ENCODE measurements at places on chromosomes 7 and 10.
A peak's percentile ranks its signal among the peaks of the same experiment; 100 is the strongest.

DNA sequence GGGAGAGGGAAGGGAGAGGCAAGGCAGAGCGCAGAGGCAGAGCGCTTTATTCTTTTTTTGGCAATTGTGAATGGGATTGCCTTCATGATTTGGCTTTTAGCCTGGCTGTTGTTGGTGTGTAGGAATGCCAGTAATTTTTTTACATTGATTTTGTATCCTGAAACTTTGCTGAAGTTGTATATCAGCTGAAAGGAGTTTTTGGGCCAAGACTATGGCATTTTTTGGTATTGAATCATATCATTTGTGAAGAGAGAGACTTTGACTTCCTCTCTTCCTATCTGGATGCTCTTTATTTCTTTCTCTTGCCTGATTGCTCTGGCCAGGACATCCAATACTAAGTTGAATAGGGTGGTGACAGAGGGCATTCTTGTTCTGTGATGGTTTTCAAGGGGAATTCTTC lies 291.3 kb downstream of the REEP3 start:
- no peak for DNase-seq

GRCh38 chr7:87058744-87059524 lies 520 bp downstream of the ELAPOR2 start:
- DNase-seq, result peak; percentile 10

DNA sequence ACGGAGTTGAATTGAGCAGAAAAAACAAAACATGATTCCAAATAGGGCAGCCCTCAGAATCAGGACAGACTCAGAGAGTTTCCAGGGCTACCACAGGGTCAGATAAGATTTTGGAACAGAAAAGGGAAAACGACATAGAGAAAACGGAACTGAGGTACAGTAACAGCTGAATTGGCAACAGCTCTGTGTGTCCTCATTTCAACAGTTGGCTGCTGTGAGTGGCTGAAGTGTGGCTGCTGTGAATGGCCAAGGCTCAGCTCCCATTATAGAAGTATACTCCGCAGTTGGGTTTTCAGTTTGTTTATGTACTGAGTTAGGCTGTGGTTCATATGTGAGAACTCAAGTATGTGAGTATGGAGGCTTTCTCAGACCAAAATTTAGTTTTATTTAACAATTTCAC lies 32.0 kb downstream of the ANTXRL start:
- DNase-seq, result no peak

DNA sequence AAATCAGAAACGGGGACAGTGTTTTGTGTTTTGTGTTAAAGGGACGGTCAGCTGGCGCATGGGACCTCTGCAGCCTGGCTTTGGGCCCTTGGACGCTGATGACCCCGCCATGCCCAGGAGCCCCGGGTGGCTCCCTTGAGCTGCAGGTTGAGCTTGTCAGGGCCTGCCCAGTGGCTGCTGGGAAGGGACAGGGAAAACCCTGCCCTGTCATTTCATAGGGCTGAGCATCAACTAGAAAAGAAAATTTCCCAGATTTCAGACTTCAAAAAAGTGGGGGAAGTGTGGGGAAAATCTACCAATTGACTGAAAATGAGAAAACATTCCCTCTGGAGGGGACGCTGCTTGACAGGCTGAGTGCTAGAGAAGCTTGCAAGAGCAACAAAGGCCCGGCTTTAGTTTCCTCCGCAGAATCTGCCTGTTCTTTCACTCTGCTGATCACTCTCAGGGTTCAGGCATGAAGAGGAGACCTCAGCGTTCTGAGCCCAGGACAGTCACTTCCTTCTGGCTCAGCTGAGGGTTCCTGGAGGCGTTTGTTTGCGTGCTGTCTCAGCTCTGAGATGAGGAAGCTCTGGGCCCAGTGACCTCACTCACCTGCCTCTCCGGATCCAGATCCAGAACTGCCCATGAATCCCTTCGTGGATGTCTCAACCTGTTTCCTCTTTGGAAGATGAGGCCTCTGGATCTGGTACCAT lies 18.6 kb upstream of the DNAJB6 start:
- no peak for DNase-seq

DNA sequence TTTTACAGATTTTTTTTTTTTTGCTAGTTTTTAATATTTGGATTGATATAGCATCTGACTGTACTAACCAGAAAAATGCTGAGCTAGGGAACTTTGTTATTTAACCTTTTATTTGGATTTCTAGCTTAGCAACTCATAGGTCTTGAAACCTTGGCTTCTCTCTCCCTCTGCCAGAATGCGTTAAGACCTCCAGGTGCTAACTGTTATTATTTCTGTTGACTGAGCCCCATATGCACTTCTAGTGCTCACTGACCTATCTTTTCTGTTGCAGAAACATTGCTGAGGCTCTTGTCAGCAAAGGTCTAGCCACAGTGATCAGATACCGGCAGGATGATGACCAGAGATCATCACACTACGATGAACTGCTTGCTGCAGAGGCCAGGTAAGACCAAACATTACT lies 143.6 kb downstream of the LRRC4 start:
- no peak for DNase-seq

DNA sequence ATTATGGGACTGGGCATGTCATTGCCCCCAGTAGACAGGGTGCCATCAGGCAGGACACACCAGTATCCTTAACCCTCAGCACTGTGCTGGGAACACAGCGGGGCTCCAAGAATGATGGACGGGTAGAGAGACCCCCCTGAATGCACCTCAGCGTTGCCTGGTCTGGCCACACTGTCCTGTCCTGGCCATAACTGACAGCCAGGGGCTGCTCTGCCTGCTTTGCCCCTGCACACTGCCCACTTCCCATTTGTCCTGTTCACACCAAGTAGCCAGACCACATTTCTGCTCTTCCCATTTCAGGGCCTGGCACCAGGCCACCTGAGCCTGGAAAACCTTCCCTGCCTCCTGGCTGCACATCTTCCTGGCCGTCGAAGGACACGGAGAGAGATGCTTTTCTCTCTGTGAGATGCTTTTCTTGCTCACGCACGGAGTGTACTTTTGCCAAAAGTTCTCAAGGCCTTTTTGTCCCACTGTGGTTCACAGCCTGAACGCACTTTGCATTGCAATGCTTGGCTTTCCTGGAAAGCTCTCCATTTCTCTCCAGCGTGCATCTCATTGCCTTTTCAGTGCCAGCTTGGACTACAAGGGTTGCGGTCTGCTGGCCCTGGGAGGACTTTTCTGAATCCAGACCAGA lies 131.0 kb upstream of the EEPD1 start:
- DNase-seq, result no peak

GRCh38 chr10:78361031-78361430 lies 327.4 kb downstream of the RPS24 start:
- DNase-seq, result no peak

- no peak for DNase-seq
Measured at GRCh38 chr10:10942441-10942840, 75.2 kb upstream of the CELF2 start.

DNA sequence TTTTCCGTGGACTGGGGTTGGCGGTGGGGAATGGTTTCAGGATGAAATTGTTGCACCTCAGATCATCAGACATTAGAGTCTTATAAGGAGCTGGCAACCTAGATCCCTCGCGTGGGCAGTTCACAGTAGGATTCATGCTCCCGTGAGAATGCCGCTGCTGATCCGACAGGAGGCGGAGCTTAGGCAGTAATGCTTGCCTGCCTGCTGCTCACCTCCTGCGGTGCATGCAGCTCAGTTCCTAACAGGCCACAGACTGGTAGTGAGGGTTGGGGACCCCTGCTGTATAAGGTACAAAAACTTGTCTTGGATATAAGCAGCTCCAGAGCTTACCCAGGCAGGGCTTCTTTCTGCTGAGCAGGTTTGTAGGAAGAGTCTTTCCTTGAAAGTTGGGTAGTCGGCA lies 53.9 kb downstream of the SHH start:
- DNase-seq, result no peak
